ENCODE measurements at places on chromosomes 7 and 10.

GRCh38 chr7:131299074-131299473 is 28.6 kb upstream of the MKLN1 start:
- DNase-seq = no peak

- DNase-seq = no peak
These were observed 201.2 kb downstream of the KCNMA1 start for GRCh38 chr10:77436257-77436975.

DNA sequence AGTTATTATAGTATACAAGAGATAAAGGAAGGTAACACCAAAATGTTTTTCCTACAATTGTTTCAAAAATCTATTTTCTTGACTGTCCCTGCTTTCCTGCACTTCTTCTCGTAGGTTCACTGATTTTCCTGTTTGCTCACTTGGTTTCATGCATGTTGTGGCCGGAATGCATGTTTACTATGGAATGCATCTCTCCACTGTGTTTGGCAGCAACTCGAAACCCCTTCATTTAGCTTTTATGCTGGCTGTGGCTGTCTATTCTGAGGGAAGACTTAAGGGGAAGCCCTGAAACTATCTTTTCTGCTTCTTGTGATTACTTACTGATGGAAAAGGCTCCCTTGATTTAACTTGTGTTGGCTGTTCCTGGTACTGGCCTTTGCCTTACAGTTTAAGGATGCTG is 120.3 kb downstream of the NRG3 start:
- no peak for DNase-seq

GRCh38 chr7:90594751-90595317 is 1.3 kb upstream of the CDK14 start:
- DNase-seq = no peak

DNA sequence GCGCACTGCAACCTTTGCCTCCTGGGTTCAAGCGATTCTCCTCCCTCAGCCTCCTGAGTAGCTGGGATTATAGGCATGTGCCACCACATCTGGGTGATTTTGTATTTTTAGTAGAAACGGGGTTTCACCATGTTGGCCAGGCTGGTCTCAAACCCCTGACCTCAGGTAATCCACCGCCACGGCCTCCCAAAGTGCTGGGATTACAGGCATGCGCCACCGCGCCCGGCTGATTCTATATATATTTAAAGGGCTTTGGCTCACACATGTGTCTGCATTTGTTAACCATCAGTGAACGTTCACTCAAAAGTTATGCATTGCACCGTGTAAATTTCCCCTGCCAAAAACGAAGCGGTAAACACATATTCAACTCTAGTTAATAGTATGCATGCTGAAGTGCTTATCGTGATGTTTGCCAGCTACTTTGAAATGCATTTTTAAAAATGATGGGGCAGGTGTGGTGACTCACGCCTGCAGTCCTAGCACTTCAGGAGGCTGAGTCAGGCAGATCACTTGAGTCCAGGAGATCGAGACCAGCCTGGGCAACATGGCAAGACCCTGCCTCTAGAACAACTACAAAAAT is 17.7 kb upstream of the WIPI2 start:
- DNase-seq = peak; percentile 39

DNA sequence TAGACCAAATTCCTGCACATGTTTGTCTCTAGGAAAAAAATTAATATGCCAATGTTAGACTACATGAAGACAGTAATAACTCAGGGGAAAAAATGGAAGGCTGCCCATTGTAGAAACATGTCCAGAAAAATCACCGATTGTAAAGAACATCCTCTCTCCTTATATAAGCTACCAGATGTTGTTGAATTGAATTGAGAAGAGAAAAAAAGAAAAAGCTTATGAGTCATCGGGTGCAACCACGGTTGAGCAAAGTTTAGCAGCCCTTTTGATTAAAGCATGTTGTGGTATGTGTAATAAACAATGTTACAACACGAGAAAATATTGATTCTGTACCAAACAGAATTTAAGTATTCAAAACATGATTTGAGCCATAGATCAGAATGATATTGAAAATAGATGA is 102.3 kb upstream of the ARHGAP21 start:
- no peak for DNase-seq

Data from NCI-H774 (cell line).